ENCODE measurements at places on chromosomes 4 and X. TPM values are rescaled to one million over a fixed set of nuclear protein-coding genes. Genes with fewer than 3 reads are reported as not detected.
A peak's percentile ranks its signal among the peaks of the same experiment; 100 is the strongest.

Gene PRSS12
- not detected for total RNA-seq

GRCh38 chr4:1723131-1723801 lies 1.9 kb downstream of the TACC3 start:
- peak; percentile 59 for DNase-seq

GRCh38 chr4:123352240-123352945 lies 44.2 kb upstream of the SPRY1 start:
- DNase-seq = no peak

DNA sequence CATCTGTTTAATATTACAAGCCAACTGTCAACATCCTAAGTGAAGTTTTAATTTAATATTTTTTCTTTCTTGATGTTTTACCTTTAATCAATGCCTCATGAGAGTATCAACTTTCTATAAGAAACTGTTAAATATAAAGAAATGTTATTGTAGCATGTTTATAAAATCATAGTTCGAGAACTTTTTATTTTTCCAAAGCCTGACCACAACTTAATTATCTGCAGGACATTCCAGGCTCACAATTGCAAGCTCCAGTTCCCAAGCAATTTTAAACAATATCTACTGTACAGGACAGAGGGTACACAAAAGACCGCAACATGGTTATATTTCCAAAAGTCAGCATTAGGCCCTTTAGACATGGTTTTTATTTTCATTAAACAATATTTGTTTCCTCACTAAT lies 20.1 kb downstream of the STX18 start:
- no peak for DNase-seq

Gene DMRTC1B
- 2.7 TPM for total RNA-seq

DNA sequence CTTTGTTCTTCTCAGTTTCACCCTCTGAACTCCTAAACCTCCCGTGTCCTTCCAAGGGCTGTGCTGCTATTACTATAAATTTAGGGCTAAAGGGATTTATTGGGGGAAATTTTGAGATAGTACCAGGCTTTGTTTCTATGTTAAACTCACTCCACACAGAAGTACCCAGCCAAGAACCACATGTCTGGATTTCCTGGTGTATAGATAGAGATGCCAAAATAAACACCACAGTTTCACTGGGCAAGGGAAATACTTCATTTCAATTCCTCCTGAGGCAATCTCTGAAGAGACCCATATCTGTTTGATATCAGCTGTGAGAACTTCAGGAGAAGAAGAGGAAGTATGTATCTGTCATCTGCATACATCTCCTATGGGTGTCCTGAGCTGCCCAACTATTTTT lies 21.7 kb upstream of the CLNK start:
- no peak for DNase-seq

Gene FRG2
- total RNA-seq = not detected

Gene PLAC1
- total RNA-seq = not detected

Gene SERTM2
- not detected for total RNA-seq

- no peak for DNase-seq
Observed at GRCh38 chrX:54695231-54695630, 102.8 kb downstream of the ITIH6 start.

DNA sequence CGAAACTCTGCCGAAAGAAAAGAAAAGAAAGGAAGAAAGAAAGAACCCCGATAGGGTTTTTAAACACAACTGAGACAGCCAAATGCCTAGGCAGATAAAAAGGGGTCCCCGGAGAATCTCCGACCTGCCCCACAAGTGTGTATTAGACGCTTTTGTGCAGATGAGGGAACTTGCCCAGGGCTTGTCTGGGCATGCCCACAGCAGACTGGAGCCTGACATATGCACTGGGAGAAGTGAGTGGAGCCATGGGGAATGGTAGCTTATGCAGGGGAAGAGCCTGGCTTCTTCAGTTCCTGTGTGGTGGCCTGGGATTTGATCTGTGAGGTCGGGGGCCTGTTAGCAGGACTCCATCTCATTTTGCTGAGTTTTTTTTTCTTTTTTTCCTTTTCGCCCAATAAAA lies 199.0 kb downstream of the GPC3 start:
- no peak for DNase-seq

- DNase-seq = no peak
Observed at GRCh38 chrX:69324851-69325250, 159.6 kb upstream of the PJA1 start.

DNA sequence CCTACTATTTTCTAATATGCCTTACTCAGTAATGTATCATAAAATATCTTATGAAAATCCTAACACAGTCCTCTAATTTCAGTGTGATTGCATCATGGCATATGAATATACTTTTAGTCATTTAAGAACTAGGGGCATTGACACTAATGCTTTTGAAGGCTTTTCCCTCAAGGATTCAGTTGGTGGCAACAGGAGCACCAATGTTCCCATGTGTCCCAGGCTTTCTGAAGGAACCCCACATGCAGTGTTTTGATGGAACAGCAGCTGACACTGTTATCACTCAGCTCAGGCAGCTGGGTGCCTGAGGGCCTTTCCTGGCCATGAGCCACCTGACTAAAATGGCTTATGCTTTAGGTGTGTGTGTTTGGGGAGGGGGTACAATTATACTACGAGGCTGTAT lies 348.3 kb downstream of the ARHGAP24 start:
- no peak for DNase-seq

All from naive thymus-derived CD4-positive, alpha-beta T cell (primary cell).